ENCODE measurements at places on chromosomes 2 and 18.

DNA sequence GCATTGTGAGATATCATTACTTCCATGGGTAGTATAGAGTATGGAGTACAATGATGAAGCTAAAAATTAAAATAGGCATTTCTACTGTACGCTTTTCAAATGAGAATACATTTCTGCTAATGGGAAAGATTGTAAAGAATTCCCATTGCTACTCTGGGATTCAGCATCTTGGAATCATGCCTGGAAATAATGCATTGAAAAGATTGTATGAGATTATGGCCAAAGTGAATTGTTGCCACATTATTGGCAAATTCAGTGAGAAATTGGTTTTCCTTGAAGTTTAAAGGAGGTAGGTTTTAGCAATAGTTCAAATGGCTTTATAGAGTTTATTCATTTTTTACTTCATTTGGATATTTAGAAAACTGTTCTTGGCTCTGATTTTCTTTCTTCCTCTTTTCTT is 157.9 kb downstream of the GULP1 start:
- no peak for DNase-seq

DNA sequence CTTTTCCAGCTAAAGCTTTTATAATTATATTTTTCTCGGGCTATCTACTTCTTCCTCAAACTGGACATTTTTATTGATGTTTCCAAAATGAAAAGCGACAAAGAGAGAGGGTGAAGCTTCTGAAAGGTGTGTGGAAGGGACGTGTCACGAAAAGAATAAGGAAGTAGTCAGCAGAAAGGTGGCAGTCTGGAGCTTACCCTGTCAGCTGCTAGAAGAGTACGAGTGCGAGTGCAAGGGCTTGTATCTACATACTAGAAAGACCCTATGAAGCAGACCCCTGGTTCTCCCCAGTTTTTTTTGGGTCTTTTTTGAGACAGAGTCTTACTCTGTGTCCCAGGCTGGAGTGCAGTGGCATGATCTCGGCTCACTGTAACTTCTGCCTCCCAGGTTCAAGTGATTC is 14.6 kb downstream of the FHL2 start:
- DNase-seq: no peak

DNA sequence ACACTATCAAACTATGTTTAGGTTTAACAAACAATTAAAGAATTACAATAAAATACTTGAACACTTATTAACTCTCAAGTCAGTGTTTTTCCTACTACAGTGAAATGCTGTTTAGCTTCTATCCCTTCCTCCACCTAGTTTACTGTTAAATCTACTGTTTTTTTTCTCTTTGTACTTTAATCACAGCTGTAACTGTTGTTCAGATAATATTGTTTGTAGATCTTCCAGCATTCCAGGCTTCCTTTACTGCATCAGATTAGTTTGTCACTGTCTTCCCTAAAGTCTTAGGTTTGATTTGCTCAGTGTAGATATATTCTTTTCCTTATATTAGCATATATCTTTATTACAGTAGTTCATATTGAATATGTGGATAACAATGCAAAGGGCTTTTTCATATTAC is 22.5 kb downstream of the BIRC6 start:
- no peak for DNase-seq

DNA sequence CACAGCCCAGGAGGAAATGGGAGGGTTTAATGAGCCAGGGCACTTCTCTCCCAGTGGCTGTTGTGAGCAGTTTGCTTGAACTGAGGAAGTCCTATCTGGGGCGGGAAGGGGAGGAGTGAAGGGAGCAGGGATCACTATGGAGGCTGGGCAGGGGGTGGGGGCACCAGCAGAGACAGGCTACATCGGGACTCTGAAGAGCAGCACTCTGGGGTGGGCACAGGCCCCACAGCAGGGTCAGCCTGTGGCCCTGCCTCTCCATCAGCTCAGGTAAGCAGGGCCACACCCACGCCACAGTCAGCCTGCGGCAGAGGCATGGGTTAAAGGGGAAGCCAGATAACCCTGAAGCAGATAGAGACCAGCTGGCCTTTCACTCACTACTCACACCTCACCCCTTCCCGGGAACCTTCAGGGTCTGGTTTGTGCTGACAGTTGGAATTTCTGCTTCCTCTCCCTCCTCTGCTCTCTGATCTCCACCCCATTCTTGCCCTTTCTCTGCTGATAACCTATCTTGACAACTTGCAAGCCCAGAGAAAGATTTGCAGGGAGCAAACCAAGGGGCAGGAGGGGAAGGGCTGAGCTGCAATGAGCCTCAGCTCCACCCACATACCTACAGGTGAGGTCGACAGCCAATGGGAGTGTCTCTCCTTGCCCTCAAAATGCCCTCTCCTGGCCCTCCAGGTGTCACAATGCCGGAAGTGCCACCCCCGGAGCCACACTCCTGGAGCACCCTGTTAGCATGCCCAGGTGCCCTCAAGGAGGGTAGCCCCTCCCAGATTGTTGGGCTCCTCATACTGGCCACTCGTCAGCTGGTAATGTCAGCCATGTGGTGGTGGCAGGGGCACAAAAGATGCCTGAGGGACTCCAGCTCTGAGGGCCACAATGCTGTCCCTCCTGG is 3.7 kb downstream of the SIGLEC15 start:
- no peak for DNase-seq
